Stimulated activated CD4-positive, alpha-beta T cell treated with anti-CD3 and anti-CD28 coated beads, TNF-alpha, amount 100 ng/mL, for 48 hours (primary cell): ENCODE measurements at places on chromosomes 1 and 21.
A peak's percentile ranks its signal among the peaks of the same experiment; 100 is the strongest.

- DNase-seq, result no peak
Measured at GRCh38 chr1:245716561-245716960, 561.8 kb downstream of the KIF26B start.

- DNase-seq, result no peak
Measured at GRCh38 chr1:177119311-177119710, 45.2 kb downstream of the ASTN1 start.

- no peak for DNase-seq
Measured at GRCh38 chr1:186620566-186621350, 59.5 kb downstream of the PTGS2 start.

GRCh38 chr1:214983126-214983869 is 99.2 kb upstream of the KCNK2 start:
- DNase-seq, result no peak

DNA sequence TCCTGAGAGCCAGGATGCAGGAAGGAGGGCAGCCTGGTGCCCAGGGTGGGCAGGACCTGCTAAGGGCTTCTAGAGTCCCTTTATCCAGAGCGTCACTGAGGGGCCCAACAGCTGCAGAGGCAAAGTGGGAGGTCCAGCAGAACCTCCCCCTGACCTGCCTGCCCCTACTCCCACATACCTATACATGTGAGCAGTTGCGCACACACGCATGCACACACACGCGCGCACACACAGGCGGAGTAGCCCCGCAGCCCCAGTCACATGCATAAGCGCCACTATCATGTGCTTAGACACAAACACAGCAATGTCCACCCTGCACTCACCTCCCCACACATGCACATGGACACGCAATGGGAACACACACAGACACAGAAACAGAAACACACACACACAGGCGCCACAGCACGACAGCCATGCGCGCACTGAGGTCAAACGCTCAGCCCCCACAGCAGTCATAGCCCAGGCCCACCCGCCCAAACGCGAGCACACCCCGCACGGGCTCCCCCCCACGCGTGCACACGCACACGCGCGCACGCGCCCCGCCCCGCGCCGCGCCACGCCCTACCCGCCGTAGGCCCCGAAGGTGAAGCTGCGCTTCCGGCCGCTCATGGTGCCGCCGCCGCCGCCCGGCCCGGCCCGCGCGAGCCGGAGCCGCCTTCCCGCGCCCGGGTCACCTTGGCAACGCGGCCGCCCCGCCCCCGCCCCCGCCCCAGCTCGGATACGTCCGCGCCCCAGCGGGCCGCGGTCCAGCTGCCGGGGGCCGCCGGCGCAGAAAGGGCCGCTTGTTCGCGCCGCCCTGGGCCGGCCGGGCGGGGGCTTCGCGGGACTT is 17.7 kb downstream of the RAP1GAP start:
- DNase-seq, result no peak

GRCh38 chr1:241624935-241625334 is 15.2 kb downstream of the CHML start:
- DNase-seq, result no peak

GRCh38 chr21:34730194-34730593 is 61.4 kb downstream of the CLIC6 start:
- no peak for DNase-seq

GRCh38 chr21:26557106-26557505 is 16.0 kb downstream of the CYYR1 start:
- no peak for DNase-seq

GRCh38 chr1:207407655-207408260 is 46.4 kb upstream of the CR2 start:
- no peak for DNase-seq

GRCh38 chr1:232856541-232856940 is 51.3 kb downstream of the MAP10 start:
- DNase-seq, result no peak

- DNase-seq, result no peak
Measured at GRCh38 chr1:166999075-166999474, 10.0 kb downstream of the MAEL start.

DNA sequence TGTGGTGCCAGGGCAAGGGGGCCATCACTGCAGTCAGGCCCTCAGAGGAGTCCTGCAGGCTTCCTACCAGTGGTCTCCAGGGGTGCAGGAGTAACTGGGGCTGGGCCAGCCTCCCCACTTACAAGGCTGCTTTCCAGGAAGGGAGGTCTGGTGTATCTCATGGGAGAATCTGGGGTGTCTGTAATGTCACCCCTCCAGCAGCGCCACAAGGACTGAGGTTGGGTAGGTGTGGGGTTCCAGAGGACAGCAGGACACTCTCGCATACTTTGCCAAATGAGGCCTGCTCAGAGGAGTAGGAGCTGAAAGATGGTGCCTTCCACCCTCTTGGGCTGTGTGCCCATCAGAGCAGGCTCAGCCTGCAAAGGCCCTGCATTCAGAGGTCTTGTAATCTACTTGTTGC is 46.9 kb downstream of the TNNT2 start:
- DNase-seq, result no peak

DNA sequence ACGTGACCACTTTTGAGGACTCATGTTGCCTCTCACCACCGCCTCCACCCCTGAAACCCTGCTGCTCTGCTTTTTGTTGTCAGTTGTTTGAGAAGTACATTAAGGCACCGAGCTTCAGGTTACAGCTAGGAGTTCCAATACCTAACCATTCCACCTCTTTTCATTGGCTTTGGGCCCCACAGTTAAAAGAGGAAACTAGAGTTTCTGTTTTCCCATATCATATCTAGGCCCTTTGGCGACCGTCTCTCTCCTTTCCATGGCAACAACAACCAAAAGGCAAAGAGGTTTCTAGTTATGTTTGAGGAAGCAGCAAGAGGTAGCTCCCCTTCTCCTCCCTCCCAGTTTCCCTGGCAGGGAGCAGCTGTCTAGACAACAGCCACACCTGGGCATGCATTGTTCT is 5.9 kb downstream of the ANKRD35 start:
- no peak for DNase-seq

GRCh38 chr1:62991152-62991551 is 207.2 kb downstream of the ATG4C start:
- DNase-seq, result no peak

DNA sequence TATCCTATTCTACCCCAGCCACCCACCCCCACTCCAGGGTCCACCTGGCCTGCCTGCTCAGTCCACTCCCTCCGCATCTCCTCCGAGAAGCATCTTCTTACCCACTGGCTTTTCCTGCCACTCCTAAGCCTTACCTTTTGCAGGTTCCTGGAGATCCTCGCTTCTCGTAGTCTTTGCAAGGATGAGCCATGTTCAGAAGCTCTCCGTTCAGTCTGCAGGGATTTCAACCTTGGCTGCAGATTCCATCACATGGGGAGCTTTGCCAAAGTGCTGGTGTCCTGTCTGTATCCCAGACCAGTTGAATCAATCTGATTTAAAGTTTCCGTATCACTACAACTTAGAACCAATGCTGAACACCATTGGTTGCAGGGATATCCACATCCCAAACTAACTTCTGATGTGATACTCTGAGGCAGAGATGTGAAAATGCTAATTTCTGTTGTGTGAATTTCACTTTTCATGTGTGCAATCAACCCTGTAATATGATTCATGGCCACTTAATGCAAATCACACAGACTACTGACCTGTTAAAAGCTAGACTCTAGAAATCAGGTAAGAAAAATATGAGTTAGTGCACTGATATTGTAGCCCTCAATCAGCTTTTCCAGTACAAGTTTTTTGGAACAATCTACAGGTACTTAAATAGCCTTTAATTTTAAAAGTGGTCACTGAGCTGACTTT is 61.9 kb downstream of the CAPN2 start:
- no peak for DNase-seq

- DNase-seq, result no peak
Measured at GRCh38 chr1:173407846-173408245, 69.3 kb upstream of the PRDX6 start.

DNA sequence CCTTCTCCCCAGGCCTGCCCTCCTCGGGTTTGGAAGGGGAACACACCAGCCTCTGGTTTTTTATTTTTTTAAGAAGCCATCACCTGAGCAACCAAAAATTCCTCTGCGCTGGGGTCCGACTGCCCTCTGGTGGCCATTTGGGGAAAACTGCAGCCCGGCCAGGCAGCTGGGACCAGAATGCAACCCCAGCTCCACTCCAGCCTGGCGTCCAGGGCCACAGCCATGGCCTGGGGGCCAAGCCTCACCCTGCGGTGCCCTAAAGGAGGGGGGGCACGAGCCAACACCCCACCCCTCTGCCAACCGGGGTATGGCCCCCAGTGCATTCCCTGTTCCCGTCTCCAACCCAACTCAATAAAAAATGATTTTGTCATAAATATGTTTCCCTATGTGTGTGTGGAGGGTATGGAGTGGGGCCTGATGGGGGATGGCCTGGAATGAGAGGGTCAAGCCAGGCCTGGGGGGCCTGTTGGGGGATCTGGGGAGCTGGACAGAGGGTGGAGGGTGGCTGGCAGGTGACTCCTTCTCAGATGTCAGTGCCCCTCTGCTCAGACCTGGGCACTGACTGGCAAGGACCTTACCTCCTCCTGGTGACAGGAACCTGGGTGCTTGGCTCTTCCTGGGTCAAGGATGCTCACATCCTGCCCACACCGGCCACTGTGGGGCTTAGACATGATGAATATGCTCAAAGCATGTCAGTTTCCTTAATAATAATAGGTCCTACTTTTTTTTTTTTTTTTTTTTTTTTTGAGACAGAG is 3.2 kb downstream of the GPR3 start:
- peak; percentile 69 for DNase-seq
